ENCODE measurements at places on chromosomes 4 and X. TPM values are rescaled to one million over a fixed set of nuclear protein-coding genes. Genes with fewer than 3 reads are reported as not detected.

The USP26 gene
- not detected for total RNA-seq

The NEUROG2 gene
- not detected for total RNA-seq

The ADAM29 gene
- total RNA-seq: not detected

The RAB9A gene
- 30.7 TPM for total RNA-seq

The ASB12 gene
- 0.17 TPM for total RNA-seq

The ITM2A gene
- total RNA-seq: 2.1 TPM

The TMPRSS11F gene
- total RNA-seq: not detected

The BST1 gene
- 8.7 TPM for total RNA-seq

Data from bronchial smooth muscle cell (primary cell).